ENCODE measurements at places on chromosomes 3 and 15.

DNA sequence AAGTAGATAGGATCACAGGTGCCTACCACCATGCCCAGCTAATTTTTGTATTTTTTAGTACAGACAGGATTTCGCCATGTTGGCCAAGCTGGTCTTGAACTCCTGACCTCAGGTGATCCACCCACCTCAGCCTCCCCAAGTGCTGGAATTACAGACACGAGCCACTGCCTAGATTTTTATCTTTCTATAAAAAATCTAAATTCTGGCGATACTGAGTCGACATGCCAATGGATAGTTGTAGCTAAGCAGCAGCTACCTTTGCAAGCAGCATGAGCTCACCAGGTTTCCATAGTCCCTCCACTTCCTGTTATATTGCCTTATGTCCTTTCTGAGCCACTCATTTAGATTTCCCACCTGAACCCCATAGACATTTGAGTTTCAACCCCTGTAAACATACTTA lies 13.1 kb upstream of the FMN1 start:
- DNase-seq, result no peak

- DNase-seq, result no peak
Measured at GRCh38 chr3:74271541-74271940, 342.9 kb downstream of the CNTN3 start.

- DNase-seq, result no peak
Measured at GRCh38 chr15:42375252-42375651, 16.0 kb downstream of the CAPN3 start.

- no peak for DNase-seq
Measured at GRCh38 chr3:180199417-180199995, 162.8 kb upstream of the PEX5L start.

GRCh38 chr3:194276768-194277103 lies 74.4 kb downstream of the CPN2 start:
- DNase-seq, result no peak

DNA sequence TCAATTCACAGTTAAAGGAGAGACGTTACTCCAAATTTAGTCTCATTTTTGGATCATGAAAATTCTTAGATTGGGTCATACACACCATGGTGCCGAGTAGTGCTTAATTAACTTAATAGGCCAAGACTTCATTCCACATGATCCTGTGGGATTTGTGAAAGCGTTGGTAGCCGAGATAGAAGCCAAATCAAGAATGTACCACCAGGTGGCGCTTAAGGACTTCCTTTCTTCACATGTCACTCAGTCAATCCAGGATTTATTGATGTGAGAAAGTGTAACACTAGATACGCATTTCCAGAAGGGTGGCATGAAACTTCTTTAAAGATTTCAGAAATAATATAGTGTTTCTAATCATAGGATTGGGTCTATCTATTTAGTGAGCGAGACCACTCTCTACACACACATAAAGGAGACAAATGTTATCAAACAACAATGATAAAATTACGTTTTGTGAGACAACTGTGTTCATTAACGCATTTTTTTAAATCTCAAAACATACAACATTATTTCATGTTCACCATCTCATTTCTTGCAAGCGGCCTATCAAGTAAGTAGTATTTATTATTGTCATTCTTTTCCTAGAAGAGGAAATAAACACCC lies 436.1 kb downstream of the CHL1 start:
- peak; percentile 11 for DNase-seq

- DNase-seq, result peak; percentile 69
Measured at GRCh38 chr3:122794779-122795673, at the start of gene SLC49A4. SLC49A4 (plus strand) TSS chr3:122795069; CDS start chr3:122795193, 124 bp downstream.

- DNase-seq, result no peak
Measured at GRCh38 chr3:168620854-168621253, 525.1 kb upstream of the GOLIM4 start.

GRCh38 chr3:50124800-50125178 lies 30.3 kb upstream of the SEMA3F start:
- no peak for DNase-seq

DNA sequence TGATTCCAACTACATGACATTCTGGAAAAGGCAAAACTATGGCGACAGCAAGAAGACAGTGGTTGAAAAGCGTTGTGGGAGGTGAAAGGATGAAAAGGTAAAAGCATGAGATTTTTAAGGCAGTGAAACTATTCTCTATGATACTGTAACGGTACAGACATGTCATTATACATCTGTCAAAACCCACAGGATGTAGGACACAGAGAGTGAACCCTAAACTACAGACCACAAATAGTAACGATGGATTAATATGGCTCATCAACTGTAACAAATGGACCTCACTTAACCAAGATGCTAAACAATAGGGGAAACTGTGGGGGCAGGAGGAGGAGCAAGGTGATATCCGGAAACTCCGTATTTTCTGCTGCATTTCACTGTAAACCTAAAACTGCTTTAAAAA lies 39.1 kb downstream of the MYO9A start:
- DNase-seq, result no peak

DNA sequence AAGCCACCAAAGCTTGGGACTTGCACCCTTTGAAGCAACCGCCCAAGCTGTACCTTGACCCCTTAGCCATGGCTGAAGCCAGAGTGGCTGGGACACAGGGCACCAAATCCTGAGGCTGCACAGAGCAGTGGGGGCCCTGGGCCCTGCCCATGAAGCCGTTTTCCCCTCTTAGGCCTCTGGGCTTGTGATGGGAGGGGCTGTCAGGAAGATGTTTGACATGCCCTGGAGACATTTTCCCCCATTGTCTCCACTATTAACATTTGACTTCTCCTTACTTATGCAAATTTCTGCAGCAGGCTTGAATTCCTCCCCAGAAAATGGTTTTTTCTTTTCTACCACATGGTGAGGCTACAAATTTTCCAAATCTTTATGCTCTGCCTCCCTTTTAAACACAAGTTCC lies 522.2 kb downstream of the EDEM1 start:
- DNase-seq, result no peak

DNA sequence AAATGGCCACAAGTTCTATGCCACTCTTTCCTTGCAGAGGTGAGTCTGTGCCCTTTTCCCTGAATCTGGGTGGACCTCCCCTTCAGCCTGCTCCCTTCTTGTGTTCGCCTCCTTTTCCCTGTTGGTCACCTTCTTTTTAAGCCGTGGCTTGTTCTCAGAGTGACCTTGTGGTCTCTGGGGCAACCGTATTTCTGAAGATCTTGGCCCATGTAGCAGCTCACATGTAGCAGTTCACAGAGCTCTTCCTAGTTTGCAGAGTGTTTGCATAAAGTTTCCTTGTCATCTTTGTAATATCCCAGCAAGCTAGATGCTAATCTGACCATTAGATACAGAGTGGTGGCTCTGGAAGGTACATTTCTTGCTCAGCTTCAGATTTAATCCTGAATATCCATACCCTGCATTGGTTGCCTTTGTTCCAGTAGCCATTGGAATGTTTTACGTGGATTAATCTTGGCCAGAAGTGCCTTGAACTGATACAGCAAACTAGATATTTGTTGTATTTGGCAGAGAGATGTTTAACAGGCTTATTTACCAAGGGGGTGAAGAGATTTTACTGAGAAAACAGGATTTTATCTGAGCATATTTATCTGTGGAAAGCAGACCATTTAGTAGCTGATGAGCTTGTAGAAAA lies 40.7 kb upstream of the BSN start:
- no peak for DNase-seq

GRCh38 chr3:148307443-148307843 lies 390.3 kb upstream of the AGTR1 start:
- no peak for DNase-seq

GRCh38 chr3:160616311-160616710 lies 50.9 kb upstream of the KPNA4 start:
- DNase-seq, result no peak

DNA sequence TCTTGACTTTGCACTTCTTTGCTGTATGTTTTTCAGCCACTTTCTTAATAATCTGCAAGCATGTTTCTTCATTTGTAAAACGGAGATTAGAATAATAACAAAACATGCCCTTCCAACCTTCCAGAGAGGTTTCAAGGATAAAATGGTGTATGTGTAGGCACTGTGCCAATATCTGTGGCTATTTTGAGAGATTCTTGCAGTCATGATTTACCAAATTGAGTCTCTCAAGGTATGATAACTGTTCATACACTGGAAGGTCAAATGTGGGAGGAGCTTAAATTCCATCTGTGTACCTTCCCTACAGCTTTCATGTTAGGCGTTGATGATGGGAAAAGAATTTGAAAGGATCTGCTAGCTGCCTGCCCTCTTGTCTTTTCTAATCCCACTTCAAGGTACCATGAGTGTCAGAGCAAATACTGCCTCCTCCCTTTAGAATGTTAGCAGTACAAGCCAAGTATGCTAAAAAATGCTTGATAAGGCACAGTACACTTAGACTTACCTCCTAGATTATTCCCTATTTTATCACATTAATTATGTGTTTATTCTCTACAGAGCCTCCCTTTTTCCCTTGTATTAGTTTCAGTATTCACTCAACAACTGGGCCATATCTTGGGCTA lies 78.0 kb upstream of the ST8SIA2 start:
- DNase-seq, result no peak

DNA sequence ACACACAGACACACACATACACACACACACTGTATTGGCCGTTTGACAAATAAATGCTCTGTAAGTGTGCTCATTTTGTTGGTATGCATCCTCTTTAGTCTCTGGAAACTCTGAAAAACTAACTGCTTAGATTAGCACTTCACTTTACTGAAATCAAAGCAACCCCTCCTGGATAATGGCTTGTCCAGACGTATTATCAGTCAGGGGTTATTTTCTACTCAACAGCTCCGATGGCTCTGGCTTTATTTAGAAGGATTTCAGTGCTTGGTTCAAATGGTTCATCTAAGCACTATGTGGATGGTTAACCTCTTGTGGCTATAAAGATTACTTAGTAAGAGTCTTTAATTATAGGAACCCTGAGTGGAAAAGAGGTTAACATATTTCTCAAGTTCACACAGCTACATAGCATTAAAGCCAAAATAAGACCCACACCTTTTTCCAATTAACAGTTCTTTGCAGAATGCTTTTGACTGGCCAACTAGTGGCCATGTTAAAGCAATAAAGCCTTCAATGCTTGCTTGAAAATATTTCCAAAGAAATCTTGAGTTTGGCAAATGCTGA lies 516.1 kb upstream of the NAALADL2 start:
- no peak for DNase-seq

- DNase-seq, result no peak
Measured at GRCh38 chr3:128060473-128061381, 8.5 kb downstream of the SEC61A1 start.

- no peak for DNase-seq
Measured at GRCh38 chr3:29568355-29568754, 287.5 kb downstream of the RBMS3 start.

DNA sequence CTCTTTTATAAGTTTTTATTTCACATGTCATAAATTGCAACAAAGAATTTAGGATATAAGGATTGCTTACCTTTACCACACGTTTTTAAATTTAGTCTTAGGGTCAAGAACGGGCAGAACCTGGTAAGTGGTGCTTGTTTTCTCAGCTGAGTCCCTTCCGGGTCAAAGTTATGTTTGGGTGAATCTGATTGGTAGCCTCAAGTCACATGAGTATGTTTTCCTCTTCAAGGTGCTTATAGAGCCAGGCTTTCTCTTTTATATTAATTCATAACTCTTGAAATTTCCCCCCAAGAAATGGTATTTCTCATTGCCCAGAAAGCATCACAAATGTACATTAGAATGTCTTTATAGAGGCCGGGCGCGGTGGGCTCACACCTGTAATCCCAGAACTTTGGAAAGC lies 415.7 kb upstream of the ROBO2 start:
- DNase-seq, result no peak

DNA sequence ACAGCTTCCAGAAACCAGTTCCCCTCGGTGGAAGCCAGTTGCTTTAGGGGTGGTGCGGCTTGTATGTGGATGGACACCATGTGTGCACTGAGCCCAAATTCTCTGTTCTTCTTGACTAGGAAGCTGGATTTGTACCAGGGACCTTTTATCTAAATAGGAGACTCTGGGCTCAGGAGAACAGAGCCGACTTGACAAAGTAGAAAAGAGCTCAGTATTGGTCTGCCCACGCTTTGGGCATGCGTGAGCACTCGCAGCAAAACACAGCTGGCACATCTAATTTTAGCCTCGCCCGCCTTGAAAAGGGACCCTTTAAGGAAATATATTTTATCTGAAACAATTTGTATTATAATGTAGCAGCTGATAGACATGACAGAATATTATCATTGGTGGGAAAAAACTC lies 1.1 kb upstream of the RBMS3 start:
- DNase-seq, result no peak

DNA sequence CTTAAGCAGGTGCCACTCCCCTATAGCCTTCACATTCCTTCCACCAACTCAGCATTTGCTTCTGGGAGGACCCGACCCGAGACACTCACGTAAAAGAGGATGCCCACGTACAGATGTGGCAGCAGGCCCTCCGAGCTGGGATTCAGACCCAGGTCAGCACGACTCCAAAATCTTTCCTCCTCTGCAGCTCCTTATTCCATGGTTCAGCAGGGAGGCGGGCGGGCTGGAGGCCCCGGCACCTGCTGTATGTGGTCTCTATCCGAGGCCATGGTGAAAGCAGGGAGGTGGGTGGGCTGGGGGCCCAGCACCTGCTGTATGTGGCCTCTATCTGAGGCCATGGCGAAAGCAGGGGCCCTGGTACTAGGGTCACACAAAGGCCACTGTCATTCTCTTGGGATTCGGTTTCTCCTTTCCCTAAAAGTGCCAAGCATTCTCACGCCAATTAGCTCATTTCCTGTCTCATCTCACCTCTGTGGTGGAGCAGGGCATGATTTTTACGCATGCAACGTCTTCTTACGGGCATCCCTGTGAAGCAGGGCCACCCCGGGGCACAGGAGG lies 5.9 kb upstream of the MUC4 start:
- no peak for DNase-seq

DNA sequence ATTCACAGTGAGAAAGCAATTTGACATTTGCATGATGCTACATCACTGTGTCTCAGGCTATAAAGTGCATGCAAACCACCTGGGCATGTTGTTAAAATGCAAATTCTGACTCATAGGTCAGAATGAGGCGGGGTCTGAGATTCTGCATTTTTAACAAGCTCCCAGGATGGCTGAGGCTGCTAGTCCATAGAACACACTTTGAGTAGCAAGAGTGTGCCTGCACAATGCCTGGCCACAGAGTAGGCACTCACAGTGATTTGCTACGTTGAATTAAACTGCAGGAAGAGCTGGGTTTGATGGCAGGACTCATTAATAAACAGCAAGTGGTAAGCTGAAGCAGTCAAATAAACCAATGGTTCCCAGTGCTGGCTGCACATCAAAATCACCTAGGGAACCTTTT lies 48.1 kb downstream of the NTRK3 start:
- no peak for DNase-seq

DNA sequence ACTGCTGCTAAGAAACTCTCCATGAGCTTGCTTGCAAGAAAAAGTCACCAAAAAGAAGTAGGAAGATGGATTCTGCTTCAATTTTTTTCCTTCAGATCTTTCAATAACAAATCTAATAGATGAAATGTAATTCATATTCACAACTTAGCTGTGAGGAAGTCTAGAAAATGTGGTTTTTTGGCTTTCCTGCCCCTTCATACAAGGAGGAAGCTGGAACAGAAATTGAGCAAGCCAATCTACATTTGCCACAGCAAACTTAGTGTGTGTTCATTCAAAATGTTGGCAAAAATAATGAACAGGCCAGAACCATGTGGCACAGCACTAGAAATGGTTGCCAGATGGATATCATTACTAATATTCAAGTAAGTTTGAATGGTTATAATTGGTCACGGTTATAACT lies 93.2 kb upstream of the NEDD4 start:
- no peak for DNase-seq

Data from activated T-cell treated with anti-CD3 and anti-CD28 coated beads for 48 hours (primary cell).